Fibroblast of skin of left biceps (primary cell): ENCODE measurements at places on chromosomes 1 and 21.
A peak's percentile ranks its signal among the peaks of the same experiment; 100 is the strongest.

DNA sequence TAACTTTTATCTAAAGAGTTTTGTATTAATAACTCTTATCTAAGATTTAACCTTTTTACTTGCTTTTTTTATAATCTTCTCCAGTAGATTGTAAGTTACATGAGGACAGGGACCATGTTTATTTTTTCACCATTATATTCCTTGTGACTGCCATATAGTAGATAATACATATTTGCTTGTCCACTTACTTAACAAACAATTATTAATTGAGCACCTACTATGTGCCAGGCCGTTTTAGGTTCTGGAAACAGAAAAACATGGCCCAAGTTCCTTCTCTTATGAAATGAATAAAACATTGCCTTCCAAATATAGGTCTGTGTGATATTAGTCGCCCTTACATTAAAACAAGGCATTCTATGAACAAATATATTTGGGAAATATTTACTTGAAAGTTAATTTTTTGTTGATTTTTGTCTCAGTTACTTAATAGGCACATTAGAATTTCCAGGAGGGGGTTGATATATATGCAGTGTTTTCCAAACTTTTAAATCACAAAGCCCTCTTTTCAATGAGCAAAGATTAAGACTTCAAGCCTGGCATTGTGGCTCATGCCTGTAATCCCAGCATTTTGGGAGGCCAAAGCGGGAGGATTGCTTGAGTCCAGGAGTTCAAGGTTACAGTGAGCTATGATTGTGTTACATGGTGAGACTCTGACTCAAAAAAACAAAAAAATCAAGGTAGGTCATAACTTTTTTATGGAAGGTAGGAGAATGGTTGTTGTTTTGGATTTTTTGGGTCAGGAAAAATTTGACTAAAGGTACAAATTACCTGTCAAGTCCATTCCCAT is 22.7 kb downstream of the CDKN2C start:
- no peak for DNase-seq

DNA sequence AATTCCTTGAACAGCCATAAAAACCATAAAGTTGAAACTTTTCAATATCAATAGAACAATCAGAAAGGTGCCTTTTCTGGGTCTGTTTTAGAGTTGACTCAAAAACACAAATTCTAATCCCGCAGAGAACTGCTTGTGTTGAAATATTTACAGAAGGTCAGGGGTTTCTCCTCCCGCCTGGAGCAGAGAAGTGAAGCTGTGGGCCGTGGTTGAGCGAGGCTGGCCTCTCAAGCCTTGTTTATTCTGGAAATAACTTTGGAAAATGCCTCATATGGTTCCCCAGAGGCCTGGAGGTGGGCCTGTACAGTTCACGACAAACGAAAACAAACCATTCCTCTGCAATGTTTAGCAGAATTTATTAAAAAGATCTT is 90.8 kb upstream of the ERRFI1 start:
- DNase-seq, result no peak

GRCh38 chr1:229582011-229582694 is 23.6 kb upstream of the ABCB10 start:
- DNase-seq, result no peak

DNA sequence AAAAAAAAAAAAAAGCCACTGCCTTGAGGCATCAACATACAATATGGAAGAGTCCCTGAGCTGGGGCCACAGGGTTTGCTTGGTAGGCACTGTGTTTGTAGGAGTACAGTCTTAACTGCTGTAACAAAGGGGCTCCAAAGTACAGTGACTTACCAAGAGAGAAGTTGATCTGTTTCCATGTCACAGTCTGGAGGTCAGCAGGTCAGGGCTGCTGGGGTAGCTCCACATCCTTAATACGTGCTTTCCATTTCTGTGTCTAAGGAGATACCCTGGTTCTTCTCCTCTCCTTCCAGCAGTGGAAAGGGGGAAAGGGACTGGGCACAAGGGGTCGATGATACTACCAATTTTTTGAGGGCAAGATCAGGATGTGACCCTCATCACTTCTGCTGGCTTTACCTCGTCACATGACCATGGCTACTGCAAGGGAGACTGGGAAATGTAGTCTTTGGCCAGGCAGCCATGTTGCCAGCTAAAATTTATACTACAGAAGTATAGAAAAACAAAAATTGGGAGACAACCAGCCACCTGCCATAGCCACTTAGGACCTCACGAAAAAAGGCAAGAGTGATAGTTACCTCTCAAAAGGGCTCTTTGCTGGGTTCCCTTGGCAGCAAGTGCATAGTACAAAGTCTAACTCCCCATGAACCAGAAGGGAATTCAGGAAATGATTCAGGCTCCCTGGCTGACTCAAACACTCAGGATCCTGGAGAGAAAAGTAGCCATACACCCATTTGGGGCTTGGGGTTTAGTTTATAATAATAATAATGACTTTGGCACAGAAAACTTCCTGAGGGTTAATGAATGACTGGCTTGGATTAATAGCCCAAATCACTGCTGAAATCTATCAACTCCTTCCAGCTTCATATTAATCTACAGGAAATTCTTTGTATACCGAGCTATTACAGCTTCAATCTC is 52.7 kb upstream of the ATP5PO start:
- DNase-seq, result peak; percentile 68

- DNase-seq, result no peak
Measured at GRCh38 chr1:6097824-6098223, 52.1 kb downstream of the KCNAB2 start.

DNA sequence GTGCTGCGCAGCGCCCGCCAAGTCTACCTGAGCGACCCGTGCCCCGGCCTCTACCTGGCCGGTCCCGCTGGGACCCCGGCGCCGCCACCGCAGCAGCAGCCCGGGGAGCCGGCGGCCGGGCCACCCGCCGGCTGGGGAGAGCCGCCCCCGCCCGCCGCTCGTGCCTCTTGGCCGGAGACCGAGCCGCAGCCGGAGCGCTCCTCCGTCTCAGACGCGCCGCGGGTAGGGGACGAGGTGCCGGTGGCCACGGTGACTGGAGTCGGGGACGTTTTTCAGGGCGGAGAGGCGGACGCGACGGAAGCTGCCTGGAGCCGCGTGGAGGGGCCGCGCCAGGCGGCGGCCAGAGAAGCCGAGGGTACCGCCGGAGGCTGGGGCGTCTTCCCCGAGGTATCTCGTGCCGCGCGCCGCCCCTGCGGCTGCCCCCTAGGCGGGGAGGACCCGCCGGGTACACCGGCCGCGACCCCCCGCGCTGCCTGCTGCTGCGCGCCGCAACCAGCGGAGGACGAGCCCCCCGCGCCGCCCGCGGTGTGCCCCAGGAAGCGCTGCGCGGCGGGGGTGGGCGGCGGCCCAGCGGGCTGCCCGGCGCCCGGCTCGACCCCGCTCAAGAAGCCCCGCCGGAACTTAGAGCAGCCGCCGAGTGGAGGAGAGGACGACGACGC is 646 bp downstream of the IER5 start:
- DNase-seq, result no peak

DNA sequence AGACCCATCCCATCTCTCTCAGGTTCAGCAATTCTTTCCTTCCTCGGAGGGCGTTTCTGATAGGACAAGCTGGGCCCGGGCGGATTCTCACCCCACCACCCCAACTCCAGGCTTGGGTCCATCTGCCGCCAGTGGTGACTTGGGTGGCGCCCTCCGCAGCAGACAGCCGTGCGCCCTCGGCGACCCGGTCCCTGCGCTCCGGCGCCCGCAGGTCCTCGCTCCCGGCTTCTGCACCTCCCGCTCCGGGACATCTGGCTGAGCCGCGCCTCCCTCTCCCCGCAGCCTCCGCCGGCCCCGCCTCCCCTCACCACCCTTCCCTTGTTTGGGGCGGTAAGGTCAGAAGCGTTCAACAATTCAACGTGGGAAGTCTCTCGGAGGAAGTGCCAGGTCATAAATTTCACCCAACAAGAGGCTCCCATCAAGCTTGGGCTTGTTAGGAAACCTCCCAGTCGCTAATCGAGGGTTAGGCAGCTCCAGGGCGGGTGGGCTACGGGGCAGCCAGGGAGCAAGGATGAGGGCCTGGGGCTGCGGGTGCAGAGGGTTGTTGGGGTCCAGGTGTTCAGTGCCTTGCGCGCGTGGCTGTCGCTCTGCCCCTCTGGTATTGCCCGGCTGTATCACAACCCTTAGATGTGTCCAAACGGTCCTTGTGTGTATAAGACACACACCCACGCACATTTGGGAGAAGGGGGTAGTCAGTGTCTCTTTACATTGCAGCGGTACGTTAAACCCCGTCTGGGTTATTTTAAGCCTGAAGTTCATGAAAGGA is 39.8 kb downstream of the OLIG1 start:
- DNase-seq, result no peak

DNA sequence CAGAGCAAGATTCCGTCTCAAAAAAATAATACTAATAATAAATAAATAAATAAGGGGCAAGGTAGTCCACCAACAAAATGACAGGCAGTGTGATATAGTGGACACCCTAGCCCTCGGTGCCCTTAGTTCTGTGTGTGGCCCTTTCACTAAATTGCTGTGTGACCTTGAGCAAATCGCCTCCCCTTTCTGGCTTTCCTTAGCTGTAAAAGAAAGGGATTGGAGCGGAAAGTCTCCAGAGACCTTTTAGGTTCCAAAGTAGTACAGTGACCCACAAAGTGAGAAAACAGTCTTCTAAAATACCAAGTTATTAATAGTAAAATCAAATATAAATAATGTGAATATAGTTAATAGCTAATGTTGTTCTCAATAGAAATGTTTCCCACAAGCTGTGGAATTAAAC is 7.6 kb downstream of the LMNA start:
- no peak for DNase-seq

DNA sequence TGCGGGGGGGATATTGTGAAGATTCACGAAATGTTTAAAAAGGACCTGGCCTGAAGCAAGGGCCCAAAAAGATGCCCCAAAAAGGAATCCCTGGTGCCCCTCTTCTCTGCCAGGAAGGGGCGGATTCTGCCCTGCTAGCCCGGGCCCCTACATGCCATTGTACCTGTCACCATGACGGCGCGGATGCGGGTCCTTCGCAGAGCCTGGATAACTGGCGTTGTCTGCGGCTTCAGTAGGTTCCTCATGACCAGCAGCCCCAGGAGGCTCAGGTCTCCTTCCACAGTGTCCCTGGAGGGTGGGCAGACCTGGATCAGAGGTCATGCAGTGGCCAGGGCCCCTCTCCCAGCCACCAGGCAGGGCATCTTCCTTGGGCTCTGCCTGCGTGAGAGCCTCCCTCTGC is 11.2 kb upstream of the MFAP2 start:
- DNase-seq, result no peak

GRCh38 chr1:91454136-91454535 is 46.5 kb upstream of the CDC7 start:
- DNase-seq, result no peak

DNA sequence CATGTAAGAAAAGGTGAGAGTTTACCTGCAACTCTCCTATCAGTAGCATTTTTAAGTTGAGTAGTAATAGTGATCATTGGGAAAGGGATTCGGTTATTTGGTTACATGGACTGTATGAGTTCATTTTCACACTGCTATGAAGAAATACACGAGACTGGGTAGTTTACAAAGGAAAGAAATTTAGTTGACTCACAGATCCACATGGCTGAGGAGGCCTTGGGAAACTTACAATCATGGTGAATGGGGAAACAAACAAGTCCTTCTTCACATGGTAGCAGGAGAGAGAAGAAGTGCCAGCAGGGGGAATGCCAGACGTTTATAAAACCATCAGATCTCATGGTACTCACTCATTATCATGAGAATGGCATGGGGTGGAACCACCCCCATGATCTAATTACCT is 59.3 kb upstream of the FBXO28 start:
- no peak for DNase-seq

DNA sequence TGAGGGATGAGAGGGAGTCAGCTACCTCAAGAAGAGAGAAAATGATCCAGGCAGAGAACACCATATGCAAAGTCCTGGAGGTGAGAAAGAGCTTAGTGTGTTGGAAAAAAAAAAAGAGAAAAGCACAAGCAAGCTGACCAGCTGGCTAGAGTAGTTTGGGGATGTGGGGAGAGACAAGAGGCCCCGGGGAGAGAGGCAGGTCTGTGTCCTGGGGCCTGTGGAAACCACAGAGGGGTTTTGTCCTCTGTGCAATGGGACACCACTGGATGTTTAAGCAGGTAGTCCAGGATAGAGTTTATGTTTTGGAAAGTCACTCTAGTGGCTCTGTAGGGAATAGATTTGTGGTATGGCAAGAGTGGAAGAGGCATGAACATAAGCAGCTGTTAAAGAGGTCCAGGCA is 14.4 kb upstream of the CHI3L1 start:
- DNase-seq, result no peak

DNA sequence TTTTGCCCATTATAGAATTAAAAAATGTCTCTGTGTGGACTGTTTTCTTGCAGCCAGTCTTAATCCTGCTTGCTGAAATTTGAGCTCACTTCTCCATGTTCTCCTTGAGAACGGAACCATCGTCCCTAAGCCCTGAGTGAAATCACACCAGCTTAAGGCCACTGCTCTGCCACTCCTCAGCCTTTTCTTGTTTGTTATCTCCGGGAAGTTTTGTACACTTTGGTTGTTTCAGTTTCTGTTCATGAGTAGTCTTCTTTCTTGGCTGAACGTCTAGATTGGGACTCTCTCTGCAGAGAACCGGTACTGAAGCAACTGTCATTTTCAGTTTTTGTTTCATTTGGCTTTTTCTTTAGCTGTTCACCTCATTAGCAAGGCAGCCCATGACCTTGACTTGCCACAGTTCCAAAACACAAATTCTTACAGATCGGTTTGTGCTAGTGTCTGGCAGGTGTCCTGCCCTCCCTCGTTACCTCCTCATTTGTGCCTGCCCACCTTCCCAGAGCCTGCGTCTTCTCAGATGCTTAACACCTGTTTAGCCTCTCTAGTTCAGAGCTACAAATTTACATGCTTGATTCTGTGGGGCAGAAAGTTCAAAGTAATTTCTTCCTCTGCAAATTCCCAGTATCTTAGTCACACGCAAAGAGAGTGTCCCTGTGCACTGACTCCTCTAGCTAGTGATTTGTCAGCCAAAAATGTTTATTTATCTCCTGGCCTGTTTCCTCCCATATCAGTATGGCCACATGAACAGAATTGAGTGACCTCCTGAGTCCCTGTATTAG is 12.4 kb downstream of the PSEN2 start:
- no peak for DNase-seq

- no peak for DNase-seq
Measured at GRCh38 chr1:211579440-211580302, 710 bp upstream of the SLC30A1 start.

DNA sequence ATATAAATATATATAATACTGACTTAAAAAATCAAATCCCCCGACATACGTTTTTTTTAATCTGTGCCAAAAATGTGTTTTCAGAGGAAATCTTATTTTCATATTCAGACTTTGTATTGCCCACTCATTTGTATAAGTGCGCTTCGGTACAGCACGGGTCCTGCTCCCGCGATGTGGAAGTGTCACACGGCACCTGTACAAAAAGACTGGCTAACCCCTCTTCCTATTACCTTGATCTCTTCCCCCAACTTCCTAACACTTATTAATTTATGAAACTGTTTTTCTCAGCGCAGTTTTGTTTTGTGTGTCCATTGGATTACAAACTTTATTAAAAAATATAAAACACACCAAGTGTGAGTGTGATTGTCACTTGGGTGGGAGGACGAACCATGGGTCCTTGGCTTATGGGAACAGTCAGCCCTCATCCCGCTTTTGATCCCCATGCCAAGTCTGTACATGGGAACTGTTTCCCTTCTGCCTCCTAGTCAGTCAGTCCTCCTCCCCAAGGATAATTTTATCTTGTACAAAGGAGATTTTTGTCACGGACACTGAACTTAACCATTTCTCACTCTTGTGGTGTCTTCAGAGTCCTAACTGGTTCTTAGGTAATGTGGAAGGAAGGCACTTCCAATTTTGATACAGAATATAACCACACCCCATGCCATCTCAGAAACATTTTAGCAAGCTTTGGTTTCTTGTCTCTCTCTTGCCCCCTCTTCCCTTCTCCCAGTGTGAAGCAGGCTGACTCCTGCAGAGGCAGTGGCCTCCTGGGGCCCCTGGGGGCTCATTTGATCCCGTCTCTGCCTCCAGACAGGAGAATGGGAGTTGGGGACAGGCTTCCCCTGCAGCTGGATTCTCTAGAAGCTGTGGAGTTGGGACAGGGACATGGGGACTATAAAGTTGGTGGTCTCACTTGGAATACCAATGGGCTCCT is 35.5 kb downstream of the ZBTB17 start:
- no peak for DNase-seq
